ENCODE measurements at places on chromosomes 2 and 18.

DNA sequence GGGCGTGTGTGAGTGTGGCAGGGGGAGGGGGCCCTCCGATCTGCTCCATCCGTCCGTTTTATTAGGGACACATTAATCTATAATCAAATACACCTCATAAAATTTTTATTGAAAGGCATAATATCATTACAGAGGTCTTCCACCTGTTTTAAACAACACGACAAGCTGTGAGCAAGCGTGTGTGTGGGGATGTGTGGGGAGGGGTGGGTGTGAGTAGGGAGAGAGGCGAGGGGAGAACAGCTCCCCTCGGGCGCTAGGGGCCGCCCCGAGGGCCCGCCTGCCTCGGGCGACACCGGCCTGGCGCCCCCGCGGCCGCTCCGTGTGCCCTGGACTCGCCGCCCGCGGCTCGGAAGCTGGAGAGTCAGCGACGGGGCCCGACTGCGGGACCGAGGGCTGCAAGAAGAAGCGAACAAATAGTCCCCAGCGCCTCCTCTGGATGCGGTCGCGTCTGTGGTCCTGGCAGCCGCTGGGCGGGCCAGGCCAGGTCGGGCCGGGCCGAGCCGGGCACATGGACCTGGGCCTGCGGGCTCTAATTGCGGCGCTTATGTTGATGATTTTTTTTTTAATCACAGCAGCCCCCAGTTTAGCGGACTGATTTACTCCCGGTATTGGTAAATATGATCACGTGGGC, 352 bp upstream of the HOXD9 start:
- DNase-seq = no peak

- no peak for DNase-seq
These were observed 164.1 kb downstream of the KIAA1328 start for GRCh38 chr18:36993068-36993467.

- no peak for DNase-seq
These were observed 77.5 kb downstream of the GFPT1 start for GRCh38 chr2:69309351-69310110.

GRCh38 chr18:35694808-35695207, 113.3 kb downstream of the GALNT1 start:
- no peak for DNase-seq

- no peak for DNase-seq
These were observed 37.3 kb upstream of the TANK start for GRCh38 chr2:161122772-161123530.

- DNase-seq = no peak
These were observed 1.8 kb upstream of the CDK5R2 start for GRCh38 chr2:218957671-218958070.

Data from stimulated activated CD8-positive, alpha-beta memory T cell treated with anti-CD3 and anti-CD28 coated beads, Interleukin-2, amount 100 ng/mL, for 48 hours (primary cell).